Gastroesophageal sphincter (tissue), 4 donors: ENCODE measurements at places on chromosomes 4 and X. TPM values are rescaled to one million over a fixed set of nuclear protein-coding genes. Genes with fewer than 3 reads are reported as not detected.

Gene DNAAF6
- total RNA-seq: not detected

Gene GNRHR
- total RNA-seq: not detected

Gene RRH
- total RNA-seq: 0.27 TPM

Gene ART3
- 11.8 TPM for total RNA-seq

Gene SPIN2A
- not detected for total RNA-seq

Gene CXCL3
- not detected for total RNA-seq

Gene USP26
- not detected for total RNA-seq

Gene FRMD7
- total RNA-seq: not detected

Gene PCSK1N
- 2.3 TPM for total RNA-seq

Gene PABPC5
- total RNA-seq: 4.6 TPM

Gene ARHGEF6
- 18.5 TPM for total RNA-seq

Gene HSPA4L
- 8.6 TPM for total RNA-seq

Gene SLC39A8
- total RNA-seq: 1.7 TPM

DNA sequence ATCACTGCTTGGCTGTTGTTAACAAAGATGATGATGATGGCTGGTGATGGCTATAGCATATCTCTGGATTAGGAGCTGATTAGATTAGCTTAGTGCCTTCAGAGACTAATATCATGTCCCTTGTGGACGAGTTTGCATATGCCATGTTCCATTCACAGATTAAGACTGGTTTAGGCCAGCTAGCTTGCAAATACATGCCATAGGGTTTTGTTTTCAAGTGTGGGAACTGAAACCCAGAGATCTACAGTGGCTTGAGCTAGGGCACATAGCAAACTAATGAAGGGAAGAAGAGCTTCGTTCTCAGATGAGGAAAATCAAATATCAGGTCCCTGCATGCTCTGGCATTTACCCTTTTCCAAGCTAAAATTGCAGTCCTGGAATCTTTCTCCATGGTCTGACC lies 492.3 kb downstream of the MAGEE1 start:
- no peak for ATAC-seq

- ATAC-seq: no peak
Measured at GRCh38 chr4:25081866-25082471, 51.2 kb upstream of the LGI2 start.

GRCh38 chr4:89324671-89325070 lies 17.1 kb upstream of the GPRIN3 start:
- ATAC-seq: peak; percentile 67

DNA sequence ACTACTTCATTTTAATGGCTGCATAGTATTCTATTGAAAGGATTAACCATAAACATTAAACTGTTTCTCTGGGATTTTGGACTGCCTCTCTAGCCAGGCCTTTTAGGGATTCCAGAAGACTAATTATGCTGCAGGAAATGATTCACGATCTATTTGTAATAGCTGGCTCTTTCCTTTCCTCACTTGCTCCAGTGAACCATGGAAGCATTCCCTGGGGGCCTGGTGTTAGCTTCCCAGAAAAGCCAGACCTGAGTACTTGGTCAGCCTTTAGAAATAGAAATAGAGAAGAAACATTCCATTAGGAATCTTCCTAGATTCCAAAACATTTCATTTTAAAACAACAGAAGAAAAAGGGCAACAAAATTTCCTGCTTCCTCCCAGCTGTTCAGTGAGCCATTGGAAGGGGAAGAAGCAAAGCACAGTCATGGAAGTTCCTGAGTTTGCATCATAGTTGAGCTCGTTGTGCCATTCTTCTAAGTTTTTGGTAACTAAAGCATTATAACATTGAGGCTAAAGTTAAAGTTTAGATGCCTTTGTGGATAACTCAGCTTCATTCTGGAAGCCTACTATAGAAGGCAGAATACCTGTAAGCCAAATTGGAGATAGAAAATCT lies 83.5 kb downstream of the NPNT start:
- peak; percentile 73 for ATAC-seq

DNA sequence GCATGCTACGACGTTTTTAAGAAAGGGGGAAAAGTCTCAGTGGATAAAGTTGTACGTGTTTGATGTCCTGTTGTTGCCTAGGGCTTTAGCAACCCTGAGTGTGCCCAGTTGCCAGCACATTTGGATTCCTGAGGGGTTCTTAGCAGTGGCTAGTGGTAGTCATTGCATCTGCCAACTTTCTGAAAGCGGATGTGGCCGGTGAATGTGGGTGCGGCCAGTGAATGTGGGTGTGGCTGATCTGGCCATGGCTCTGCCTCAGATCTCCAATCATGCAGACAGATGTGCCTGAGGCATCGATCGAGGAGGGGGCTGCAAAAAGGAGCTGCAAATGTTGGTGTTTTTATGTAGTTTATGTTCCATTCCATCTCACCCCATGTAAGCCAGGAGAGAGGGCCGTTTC lies 41.5 kb upstream of the FAT1 start:
- peak; percentile 28 for ATAC-seq

- no peak for ATAC-seq
Measured at GRCh38 chr4:68693325-68694075, 23.0 kb upstream of the UGT2B15 start.

- ATAC-seq: no peak
Measured at GRCh38 chr4:39937683-39938268, 39.9 kb downstream of the PDS5A start.

DNA sequence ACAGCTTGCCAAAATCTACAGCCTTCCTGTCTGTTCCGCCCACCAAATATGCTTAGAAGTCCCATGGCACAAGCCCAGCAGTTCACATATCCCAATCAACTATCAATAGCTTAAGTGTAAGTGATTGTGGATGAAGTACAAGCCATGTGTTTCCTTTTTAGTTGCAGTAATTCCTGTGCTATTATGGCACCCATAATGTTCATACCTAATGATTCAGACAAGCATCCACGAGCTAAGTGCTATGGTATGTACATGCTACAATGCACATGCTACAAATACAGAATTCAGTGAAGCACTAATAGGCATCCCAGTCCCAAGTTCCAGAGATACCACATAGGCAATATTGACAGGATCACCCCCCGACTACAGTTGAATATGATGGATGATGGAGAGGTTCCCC lies 94.5 kb downstream of the PCDH19 start:
- no peak for ATAC-seq

- no peak for ATAC-seq
Measured at GRCh38 chr4:27040356-27040755, 179.7 kb downstream of the STIM2 start.

DNA sequence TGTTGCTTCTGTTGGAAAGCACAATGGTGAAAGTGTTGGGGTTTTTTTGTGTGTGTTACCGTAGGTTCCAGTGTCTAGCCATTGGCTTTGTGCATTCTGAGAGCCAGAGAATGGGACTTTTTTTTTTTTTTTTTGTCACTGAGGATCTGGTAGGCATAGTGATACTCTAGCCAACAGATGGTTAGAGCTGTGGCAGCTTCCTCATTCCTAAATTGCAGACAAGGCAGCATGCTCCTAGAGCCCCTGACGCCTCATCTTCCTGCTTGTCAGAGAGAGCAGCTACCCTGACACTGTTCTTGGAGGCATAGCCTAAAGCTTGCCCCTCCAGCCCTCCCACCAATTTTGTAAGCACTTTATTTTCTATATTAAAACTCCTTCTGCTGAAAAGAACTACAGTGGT lies 27.0 kb downstream of the ARHGEF9 start:
- ATAC-seq: no peak

DNA sequence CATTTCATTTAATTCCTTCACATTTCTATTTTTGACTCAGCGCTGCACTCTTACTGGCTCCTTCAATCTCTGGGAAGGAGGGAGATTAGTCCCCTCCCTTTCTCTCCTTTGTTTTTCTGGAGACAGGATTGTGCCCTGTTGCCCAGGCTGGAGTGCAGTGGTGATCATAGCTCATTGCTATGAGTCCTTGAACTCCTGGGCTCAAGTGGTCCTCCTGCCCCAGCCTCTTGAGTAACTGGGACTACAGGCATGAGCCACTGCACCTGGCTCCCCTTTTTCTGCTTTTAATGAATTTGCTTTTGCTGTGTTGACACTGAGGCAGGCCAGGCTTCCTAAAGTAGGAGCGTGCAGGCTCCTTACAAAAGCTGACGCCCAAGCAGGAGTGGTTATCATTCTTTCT lies 10.5 kb downstream of the TBC1D14 start:
- ATAC-seq: no peak

GRCh38 chr4:102429553-102429952 lies 71.6 kb upstream of the NFKB1 start:
- ATAC-seq: no peak

DNA sequence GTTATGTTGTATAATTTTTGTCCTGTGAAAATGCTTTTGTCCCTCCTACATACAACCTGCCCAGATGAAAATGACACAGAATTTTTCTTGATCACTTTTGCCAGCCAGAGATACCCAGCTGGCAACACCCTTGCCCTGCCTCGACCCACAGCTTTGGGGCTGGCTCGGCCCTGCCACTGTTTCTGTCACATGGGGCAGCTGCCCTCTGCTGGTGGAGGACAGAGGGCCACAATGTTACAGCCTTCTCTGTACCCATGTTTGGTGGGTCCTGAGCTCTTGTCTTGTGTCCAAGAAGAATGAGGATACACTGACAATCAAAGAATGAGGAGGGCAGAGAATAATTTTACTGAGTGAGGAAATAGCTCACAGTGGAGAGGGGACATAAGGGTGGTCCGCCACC lies 31.1 kb downstream of the BMP15 start:
- no peak for ATAC-seq

- ATAC-seq: no peak
Measured at GRCh38 chr4:141713185-141713584, 76.8 kb downstream of the IL15 start.

DNA sequence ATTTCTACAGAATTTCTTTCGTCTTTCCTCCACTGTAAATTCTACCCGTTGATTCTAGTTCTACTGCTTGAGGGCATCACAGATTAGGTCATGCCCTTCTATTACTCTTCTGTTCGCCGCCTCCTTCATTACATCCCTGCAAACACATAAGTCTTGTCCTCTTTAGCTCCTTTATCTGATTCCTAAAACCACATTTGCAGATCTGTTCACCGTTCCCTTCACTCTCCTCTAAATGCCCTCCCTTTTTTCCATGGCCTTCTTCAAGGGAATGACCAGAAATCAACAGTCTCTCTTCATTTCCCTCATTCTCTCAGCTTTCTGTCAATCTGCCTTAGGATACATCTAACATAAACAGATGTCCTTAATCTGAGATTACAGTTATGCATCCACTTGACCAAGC lies 43.1 kb downstream of the BTC start:
- ATAC-seq: no peak

- ATAC-seq: no peak
Measured at GRCh38 chr4:25321703-25322102, 9.1 kb downstream of the ZCCHC4 start.

DNA sequence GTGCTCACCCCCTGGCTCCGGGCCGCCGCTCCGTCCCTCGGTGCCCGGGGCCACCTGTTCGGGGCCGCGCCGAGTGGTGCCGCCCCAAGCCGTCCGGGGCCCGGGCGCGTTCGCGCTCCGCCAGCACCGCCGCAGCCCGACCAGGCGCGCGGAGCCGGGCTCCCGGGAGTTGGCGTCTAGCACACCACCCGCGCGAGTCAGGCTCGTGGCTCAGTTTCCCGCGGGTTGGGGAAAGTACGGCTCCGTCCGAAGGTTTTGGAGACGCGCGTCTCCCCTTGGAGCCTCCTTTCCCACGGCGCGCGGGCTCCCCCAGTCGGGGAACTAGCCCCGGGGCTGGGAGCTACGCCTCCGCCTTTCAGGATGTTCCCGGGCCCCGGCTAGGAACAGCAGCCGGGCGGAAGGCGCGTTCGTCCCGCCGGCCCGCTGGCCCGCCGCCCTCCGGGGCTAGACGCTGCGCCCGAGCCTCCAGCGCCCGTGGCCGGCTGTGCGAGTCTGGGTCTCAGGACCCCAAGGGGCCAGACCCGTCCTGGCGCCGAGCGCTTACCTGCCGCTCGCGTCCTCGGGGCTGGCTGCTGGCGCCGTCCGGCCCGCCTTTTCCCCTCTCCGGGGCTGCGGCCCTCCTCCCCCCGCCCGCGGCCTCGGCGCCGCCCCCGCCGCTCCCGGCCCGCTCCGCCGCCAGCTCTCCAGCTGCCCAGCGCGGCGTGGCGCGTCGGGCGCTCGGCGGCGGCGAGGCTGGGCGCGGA lies at the start of gene ADGRG2:
Gene ADGRG2, minus strand, starts transcription at position 571 of the 743 bp plus-strand sequence. CDS start 53,634 bp downstream, outside the sequence.
- peak; percentile 64 for ATAC-seq

GRCh38 chr4:167031534-167032156 lies 202.6 kb downstream of the SPOCK3 start:
- no peak for ATAC-seq

DNA sequence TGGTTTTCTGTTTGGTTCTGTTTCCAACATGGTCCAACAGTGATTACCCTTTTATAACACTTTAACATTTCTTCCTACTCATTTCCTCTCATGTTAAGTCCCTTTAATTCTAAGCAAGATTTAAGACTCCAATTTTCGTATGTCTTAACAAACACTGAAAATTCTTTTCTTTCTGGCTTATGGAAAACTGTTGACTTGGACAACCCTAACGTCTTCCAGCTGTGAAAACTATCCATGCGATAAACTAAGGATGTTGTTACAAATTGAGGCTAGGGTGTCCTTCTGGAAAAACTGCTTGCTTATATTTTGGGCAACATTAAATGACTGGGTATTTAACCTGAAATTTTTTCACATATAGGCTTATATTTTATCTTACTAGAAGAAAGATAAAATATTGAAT lies 33.9 kb upstream of the RTL3 start:
- ATAC-seq: no peak

GRCh38 chr4:174467107-174467506 lies 55.2 kb downstream of the HPGD start:
- no peak for ATAC-seq

DNA sequence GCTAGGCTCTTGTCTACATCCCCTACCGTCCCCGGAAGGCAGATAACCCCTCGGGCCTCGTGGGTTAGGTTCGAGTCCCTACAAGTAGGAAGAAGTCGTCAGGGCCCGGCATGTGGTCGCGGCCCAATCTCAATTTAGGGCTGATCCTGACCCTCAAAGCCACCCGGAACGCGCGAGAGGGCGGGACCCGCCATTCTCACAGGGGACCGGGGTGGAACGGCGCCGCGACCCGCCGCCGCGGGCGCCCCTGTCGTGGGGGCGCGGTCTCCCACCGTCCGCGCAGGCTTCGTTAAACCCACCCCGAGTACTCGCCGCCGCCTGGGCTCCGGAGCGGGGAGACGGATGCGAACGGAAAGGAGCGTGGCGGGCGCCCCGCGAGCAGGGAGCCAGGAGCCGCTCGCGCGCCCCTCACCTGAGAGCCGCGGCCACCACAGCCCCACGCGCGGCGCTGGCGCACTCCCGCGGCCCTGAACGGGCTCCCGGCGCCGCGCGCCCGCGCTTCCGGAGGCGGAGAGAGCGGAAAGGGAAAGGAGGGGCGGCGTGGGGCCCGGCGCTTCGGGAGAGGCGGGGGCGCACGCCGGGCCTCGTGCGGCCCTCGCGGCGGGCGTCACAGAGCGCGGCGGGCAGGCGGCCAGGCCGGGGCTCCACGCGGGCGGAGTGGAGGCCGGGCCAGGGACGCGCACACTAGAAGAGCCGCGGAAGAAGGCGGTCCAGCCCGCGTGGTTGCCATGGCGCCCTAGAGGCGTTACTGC lies at the start of gene CFAP97:
Gene CFAP97, minus strand, starts transcription at position 515 of the 752 bp plus-strand sequence. CDS start 12,804 bp downstream, outside the sequence.
- ATAC-seq: peak; percentile 97

GRCh38 chrX:112688242-112688641 lies 8.5 kb upstream of the LHFPL1 start:
- no peak for ATAC-seq

GRCh38 chr4:100742045-100742444 lies 224.2 kb upstream of the EMCN start:
- no peak for ATAC-seq
